Stimulated activated effector memory CD8-positive, alpha-beta T cell treated with anti-CD3 and anti-CD28 coated beads, Interleukin-12 subunit alpha, Interleukin-12 subunit beta, amount 100 ng/mL, for 72 hours (primary cell): ENCODE measurements at places on chromosomes 5 and 9.

- no peak for DNase-seq
Observed at GRCh38 chr9:37262410-37262809, 142.0 kb downstream of the ZCCHC7 start.

DNA sequence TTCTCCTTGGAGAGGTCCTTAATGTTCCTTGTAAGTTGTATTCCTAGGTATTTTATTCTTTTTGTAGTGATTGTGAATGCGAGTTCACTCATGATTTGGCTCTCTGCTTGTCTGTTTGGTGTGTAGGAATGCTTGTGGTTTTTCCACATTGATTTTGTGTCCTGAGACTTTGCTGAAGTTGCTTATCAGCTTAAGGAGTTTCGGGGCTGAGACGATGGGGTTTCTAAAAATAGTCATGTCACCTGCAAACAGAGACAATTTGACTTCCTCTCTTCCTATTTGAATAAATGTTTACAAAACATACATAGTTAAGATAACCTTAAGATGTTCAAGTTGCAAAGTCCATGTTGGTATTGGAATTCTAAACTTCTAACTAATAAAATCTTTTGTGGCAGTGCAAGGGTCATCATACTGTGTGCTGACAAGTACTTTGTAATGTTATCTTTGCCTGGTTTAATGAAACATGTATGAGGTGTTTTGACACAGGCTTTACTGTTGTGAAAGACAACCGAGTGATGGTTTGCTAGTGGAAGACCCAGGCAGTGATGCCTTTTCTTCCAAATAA lies 286.2 kb downstream of the MRPS30 start:
- DNase-seq = no peak

GRCh38 chr9:78298046-78298765 lies 1.3 kb downstream of the PSAT1 start:
- DNase-seq = no peak

DNA sequence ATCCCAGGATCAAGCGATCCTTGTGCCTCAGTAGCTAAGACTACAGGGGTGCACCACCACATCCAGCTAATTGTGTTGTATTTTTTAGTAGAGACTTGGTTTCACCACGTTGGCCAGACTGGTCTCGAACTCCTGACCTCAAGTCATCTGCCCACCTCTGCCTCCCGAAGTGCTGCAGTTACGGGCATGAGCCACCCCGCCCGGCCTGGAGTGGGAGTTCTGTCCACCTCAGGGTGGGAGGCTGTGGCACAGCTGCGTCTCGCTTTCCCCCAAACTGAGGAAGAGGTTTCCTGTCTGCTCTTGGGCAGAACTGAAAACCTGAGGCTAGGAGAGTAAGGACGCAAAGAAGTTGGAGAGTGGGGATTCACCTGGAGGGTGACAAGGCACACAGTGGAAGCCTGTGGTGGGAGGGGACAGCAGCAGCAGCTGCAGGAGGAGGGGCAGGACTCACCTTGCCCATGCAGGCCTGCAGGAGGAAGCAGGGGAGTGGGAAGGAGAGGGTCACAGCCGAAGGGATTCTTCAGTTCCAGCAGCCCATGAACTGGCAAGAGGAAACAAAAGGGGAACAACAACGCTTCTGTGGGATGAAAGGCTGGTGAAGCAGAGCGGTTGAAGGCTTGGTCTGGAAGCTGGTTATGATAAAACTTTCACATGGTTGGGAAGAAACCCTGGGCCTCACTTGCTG lies 181.4 kb downstream of the GAS1 start:
- DNase-seq = no peak

GRCh38 chr9:109411069-109411761 lies 86.9 kb downstream of the PTPN3 start:
- DNase-seq = peak; percentile 65

DNA sequence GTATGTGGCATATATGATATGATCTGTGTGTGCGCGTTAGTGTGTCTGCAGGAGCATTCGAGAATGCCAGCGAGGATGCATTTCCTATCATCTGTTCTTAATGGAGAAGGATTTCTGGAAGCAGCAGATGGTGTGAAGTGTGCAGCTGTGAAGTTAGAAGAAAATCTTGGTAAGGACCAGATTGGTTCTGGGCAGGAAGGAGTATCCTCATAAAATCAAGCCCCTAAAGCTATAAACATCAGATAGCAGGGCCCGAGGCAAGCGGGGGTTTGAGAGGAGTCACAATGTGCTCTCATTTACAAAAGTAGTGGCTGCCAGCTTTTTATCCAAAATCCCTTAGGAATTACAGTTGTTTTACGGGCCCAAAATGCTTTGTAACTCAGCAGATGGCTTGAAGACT lies 40.0 kb downstream of the DAPK1 start:
- DNase-seq = no peak

GRCh38 chr5:136042665-136043121 lies 13.9 kb downstream of the TGFBI start:
- no peak for DNase-seq

GRCh38 chr5:94485067-94485466 lies 133.3 kb downstream of the KIAA0825 start:
- DNase-seq = no peak

- no peak for DNase-seq
Observed at GRCh38 chr9:88243736-88244135, 105.5 kb upstream of the SPATA31C2 start.

DNA sequence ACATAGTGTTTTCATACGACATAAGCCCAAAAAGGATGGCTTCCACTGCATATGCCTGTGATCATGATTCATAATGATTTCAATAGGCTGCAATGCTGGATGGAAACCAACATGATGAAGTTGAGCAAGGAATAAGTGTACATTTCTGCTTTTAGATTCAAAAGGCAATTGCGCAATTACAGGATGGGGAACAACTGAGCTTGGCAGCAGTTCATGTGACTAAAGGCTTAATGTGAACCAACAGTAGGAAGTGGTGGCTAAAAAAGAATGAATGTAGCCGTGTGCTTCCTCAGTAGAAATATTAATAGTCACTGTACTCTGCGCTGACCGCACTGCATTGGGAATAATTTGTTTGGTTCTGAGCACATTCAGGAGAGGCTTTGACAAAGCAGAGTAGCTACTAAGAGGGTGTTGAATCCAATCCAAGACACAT lies 51.2 kb downstream of the SLC1A3 start:
- no peak for DNase-seq

DNA sequence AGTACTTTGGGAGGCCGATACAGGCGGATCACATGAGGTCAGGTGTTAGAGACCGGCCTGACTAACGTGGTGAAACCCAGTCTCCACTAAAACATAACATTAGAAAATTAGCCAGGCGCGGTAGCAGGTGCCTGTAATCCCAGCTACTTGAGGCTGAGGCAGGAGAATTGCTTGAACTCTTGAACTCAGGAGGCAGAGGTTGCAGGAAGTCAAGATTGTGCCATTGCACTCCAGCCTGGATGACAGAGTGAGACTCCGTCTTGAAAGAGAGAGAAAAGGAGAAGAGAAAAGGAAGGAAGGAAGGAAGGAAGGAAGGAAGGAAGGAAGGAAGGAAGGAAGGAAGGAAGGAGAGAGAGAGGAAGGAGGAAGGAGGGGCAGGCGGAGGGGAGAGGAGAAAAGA lies 45.1 kb downstream of the MYO10 start:
- no peak for DNase-seq

DNA sequence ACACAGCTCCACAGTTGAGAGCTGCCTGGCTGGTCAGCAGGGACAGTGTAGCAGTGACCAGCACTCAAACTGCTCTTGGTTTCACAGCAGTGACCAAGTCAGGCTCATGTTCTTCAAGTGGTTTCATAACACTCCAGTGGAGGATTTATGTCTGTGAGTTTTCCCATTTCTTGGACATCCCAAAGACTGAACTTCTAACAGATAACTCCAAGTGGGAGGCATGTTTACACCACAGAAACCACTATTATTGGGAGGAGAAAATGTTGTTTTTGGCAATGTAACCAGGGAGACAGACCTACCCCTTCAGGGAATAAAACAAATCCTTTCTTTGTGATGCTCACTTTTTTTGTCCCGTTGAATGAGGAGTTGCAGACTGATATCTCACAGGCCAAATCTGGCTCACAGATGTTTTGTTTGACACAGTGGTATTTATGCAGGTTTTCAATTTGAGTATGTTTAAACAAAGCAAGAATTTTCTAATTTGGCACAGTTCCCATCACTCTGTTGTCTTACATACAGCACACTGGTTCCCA lies 141.5 kb downstream of the RMI1 start:
- DNase-seq = no peak

GRCh38 chr5:35478856-35479682 lies 138.6 kb upstream of the SPEF2 start:
- DNase-seq = no peak

DNA sequence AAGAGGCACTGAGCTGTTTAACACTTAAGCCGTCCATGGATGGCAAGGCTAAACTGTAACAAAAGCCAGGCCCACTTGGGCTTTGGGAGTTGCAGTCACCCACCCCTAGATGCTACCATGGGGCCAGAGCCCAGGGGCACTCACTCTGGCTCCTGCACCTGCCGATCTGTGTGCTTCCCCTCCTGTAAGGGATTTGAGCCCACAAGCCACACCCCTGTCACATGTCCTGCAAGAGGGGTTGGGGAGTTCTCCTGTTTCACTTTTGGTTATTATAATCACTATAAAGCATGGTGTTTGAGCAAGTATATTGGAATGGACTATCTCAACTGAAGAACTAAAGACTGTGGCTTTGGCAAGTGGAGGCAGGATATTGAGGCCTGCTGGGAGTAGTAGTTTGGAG lies 14.0 kb upstream of the GPR151 start:
- DNase-seq = no peak
